ENCODE measurements at places on chromosomes 6 and 20.

- peak; percentile 80 for DNase-seq
These were observed 14.4 kb downstream of the REPS1 start for GRCh38 chr6:138973466-138974153.

- no peak for DNase-seq
These were observed 508.4 kb upstream of the EPHA7 start for GRCh38 chr6:93927731-93928130.

DNA sequence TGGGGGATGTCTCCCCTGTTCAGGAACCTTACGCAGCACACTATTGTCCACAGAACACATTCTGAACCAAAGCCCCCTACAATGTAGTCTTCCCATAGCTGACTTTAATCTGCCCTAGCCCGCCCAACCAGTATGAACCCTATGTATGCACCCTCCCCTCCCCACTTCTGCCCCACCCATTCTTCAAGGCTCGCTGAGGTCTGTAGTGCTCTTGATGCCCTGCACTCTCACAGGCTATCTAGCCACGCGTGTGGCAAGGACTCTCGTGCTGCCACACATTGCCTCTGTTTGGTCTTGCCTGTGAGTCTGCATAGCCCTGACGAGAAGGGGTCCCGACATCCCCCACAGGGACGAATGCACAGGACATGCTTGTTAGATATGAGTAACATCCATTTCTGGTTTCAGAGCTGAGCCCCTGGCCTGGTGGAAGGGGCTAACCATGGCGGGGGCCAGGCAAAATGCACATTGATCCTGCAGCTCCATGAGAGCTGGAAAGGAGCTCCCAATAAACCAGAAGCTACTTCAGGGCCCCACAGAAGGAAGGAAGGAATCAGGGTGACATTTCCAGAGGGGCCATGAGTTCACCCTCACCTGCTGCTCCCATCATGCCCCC, 22.6 kb downstream of the MOCS1 start:
- DNase-seq: no peak

- no peak for DNase-seq
These were observed 56.9 kb upstream of the PRND start for GRCh38 chr20:4664691-4665360.

DNA sequence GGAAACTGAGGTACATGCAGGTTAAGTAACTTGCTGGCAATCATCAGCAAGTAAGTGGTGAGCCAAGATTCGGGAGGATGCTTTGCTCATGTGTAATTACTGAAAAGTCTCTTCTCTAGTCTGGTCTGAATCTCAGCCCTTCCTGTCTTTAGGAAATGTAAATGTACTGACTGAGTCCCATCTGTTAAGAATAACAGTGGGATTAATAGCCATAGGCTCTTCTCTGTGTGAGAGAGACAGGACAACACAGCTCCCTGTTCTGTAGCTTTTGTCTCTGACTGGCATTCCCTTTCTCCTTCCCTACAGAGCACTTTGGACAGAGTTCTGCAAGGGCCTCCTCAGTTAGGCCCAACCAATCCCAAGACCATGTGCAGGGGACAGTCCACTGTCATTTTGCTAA, 131.3 kb upstream of the OGFRL1 start:
- DNase-seq: no peak

- no peak for DNase-seq
These were observed 37.6 kb downstream of the OR2B6 start for GRCh38 chr6:27994616-27995015.

DNA sequence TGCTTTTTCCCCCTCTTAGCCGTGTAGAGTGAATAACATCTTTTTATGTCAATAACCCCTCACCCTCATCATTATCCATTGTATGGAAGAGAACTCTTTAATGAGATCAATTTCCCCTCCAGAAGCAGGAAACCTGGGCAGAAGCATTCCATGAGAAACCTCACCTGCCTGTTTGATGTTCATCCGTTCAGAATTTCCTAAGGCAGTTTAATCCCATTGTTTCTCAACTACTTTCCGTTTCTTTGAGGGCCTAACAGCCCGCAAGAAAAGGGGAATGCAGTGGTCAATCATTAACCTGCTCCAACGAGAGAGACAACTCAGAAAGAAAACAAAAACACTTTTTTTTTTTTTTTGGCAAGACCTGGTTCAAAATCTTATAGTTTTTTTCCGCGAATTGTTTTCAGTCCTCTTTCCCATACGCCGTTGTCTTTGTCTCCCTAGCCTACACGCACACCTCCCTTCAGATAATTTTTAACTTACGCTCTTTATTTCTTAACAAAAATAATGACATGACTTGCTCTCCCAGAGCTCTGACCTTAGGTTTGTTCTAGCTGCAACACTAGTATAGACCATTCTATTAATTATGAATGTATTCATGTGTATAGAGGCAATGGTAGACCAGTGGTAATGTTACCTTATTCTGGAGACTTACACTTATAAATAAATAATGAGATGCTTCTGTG, 25.6 kb upstream of the ID4 start:
- no peak for DNase-seq
